ENCODE measurements at places on chromosomes 5 and 9. TPM values are rescaled to one million over a fixed set of nuclear protein-coding genes. Genes with fewer than 3 reads are reported as not detected.

GRCh38 chr9:132054024-132054423 is 25.6 kb downstream of the MED27 start:
- H3K36me3 ChIP-seq: no peaks in the 10 kb centered on the region
- no peak for DNase-seq
- H3K27ac ChIP-seq: no peak overlapping the region
- no peak overlapping the region for H3K4me3 ChIP-seq
- H3K27me3 ChIP-seq: no peaks in the 10 kb centered on the region

GRCh38 chr9:137088121-137088520 is 1.3 kb downstream of the MAN1B1 start:
- no peaks in the 10 kb centered on the region for H3K27me3 ChIP-seq
- no peak for DNase-seq
- no peaks in the 10 kb centered on the region for H3K4me1 ChIP-seq
- H3K4me3 ChIP-seq: no peak overlapping the region
- no peaks in the 10 kb centered on the region for H3K36me3 ChIP-seq

- H3K4me3 ChIP-seq: no peak overlapping the region
- no peak overlapping the region for H3K27ac ChIP-seq
- DNase-seq: no peak
- H3K27me3 ChIP-seq: no peaks in the 10 kb centered on the region
- H3K4me1 ChIP-seq: no peaks in the 10 kb centered on the region
- no peaks in the 10 kb centered on the region for H3K36me3 ChIP-seq
Observed at GRCh38 chr5:1113332-1113690, 1.4 kb upstream of the SLC12A7 start.

GRCh38 chr9:128374221-128374675 is 3.1 kb downstream of the URM1 start:
- no peak overlapping the region for H3K4me3 ChIP-seq
- H3K27ac ChIP-seq: no peak overlapping the region
- H3K4me1 ChIP-seq: no peaks in the 10 kb centered on the region
- H3K36me3 ChIP-seq: no peaks in the 10 kb centered on the region

GRCh38 chr9:1046639-1047572 is 3.3 kb upstream of the DMRT2 start:
- no peak overlapping the region for H3K4me3 ChIP-seq
- no peaks in the 10 kb centered on the region for H3K27me3 ChIP-seq
- DNase-seq: no peak
- H3K4me1 ChIP-seq: no peaks in the 10 kb centered on the region
- no peaks in the 10 kb centered on the region for H3K36me3 ChIP-seq

GRCh38 chr5:135602882-135603721 is 24.3 kb upstream of the CXCL14 start:
- no peaks in the 10 kb centered on the region for H3K27me3 ChIP-seq
- H3K27ac ChIP-seq: no peak overlapping the region
- no peak overlapping the region for H3K4me3 ChIP-seq
- no peaks in the 10 kb centered on the region for H3K4me1 ChIP-seq
- DNase-seq: no peak

GRCh38 chr9:97438257-97438656 is 26.4 kb downstream of the TDRD7 start:
- H3K36me3 ChIP-seq: peaks cover 3% of the 10 kb centered on the region
- H3K27ac ChIP-seq: no peak overlapping the region
- no peaks in the 10 kb centered on the region for H3K4me1 ChIP-seq
- H3K4me3 ChIP-seq: no peak overlapping the region

DNA sequence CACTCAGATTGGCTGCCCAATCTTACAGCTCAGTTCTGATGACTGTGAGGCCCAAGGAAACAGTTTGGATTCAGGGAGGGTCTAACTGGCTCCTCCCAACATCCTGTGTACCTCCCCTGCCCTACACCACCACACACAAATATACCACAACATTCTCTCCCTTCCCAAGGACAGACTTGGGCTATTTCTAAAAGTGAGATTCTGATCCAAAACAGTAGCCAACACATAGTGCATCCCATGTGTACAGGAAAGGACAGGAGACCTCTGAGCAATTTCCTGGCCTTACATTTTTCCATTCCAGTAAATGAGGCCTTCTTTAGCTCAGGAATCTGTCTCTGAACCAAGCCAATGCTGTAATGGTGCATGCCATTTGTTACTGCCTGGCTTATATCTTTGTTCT is 20.8 kb downstream of the ZNF366 start:
- H3K4me1 ChIP-seq: peaks cover 3% of the 10 kb centered on the region
- no peak overlapping the region for H3K27ac ChIP-seq
- peaks cover 2% of the 10 kb centered on the region for H3K27me3 ChIP-seq
- no peak overlapping the region for H3K4me3 ChIP-seq
- H3K36me3 ChIP-seq: no peaks in the 10 kb centered on the region

- peaks cover 4% of the 10 kb centered on the region for H3K36me3 ChIP-seq
- no peak for DNase-seq
- H3K27ac ChIP-seq: no peak overlapping the region
- H3K27me3 ChIP-seq: no peaks in the 10 kb centered on the region
- no peaks in the 10 kb centered on the region for H3K4me1 ChIP-seq
Observed at GRCh38 chr9:97900103-97900737, 22.1 kb downstream of the TRMO start.

- no peaks in the 10 kb centered on the region for H3K36me3 ChIP-seq
- H3K4me1 ChIP-seq: no peaks in the 10 kb centered on the region
- H3K27me3 ChIP-seq: no peaks in the 10 kb centered on the region
Observed at GRCh38 chr5:97075649-97076048, 66.8 kb downstream of the LIX1 start.

- no peaks in the 10 kb centered on the region for H3K36me3 ChIP-seq
- no peaks in the 10 kb centered on the region for H3K4me1 ChIP-seq
- no peak for DNase-seq
- H3K4me3 ChIP-seq: no peak overlapping the region
- no peaks in the 10 kb centered on the region for H3K27me3 ChIP-seq
Observed at GRCh38 chr5:6676702-6677101, 36.5 kb upstream of the TENT4A start.

DNA sequence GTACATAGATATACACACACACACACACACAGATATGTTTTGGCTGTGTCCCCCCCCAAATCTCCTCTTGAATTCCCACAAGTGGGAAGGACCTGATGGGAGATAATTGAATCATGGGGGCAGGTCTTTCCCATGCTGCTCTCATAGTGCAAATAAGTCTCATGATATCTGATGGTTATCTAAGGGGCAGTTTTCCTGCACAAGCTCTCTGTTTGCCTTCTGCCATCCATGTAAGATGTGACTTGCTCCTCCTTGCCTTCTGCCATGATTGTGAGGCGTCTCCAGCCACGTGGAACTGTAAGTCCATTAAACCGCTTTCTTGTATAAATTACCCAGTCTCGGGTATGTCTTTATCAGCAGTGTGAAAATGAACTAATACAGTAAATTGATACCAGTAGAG is 15.9 kb upstream of the ALDOB start:
- no peak overlapping the region for H3K27ac ChIP-seq
- H3K4me1 ChIP-seq: no peaks in the 10 kb centered on the region
- H3K4me3 ChIP-seq: no peak overlapping the region

DNA sequence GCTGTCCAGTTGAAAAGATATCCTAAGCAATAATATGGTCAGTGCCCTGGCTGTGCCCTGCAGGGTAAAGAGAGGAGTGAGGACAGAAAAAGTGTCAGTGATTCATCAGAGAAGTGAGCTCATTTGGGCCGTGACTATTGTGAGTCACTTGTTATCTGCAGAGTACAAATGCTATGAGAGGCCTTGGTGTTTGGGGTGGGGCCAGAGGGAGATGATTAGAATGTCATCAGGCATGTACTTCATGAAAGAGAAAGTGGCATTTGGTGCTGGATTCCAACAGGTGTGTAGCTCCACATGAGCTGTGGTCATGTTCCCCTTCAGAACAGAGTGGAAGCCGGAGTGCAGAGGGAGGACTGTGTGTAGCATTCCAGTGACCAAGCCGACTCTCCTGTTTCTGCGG is 174.1 kb downstream of the KDM4C start:
- no peak overlapping the region for H3K27ac ChIP-seq
- H3K4me1 ChIP-seq: no peaks in the 10 kb centered on the region
- H3K27me3 ChIP-seq: no peaks in the 10 kb centered on the region

- no peak overlapping the region for H3K4me3 ChIP-seq
- no peaks in the 10 kb centered on the region for H3K36me3 ChIP-seq
- no peak overlapping the region for H3K27ac ChIP-seq
Observed at GRCh38 chr5:131222731-131223130, 41.1 kb upstream of the CDC42SE2 start.

GRCh38 chr5:147906326-147907095 is at the start of gene C5orf46:
Gene C5orf46 (minus strand): TSS chr5:147906538. CDS start chr5:147906501, 37 bp downstream.
- no peak for DNase-seq
- no peaks in the 10 kb centered on the region for H3K27me3 ChIP-seq
- peak within 1 kb of the TSS; percentile 64 for H3K4me3 ChIP-seq
- peak within 1 kb of the TSS; percentile 97 for H3K27ac ChIP-seq
- H3K36me3 ChIP-seq: no peaks in the 10 kb centered on the region
- no peaks in the 10 kb centered on the region for H3K4me1 ChIP-seq

- H3K4me3 ChIP-seq: no peak overlapping the region
- H3K4me1 ChIP-seq: no peaks in the 10 kb centered on the region
- H3K36me3 ChIP-seq: no peaks in the 10 kb centered on the region
- H3K27me3 ChIP-seq: no peaks in the 10 kb centered on the region
- DNase-seq: no peak
Observed at GRCh38 chr9:6611865-6612264, 33.7 kb downstream of the GLDC start.

GRCh38 chr5:51889703-51890102 is 506.5 kb downstream of the ISL1 start:
- H3K4me1 ChIP-seq: no peaks in the 10 kb centered on the region
- no peaks in the 10 kb centered on the region for H3K27me3 ChIP-seq
- H3K27ac ChIP-seq: no peak overlapping the region
- no peak for DNase-seq

DNA sequence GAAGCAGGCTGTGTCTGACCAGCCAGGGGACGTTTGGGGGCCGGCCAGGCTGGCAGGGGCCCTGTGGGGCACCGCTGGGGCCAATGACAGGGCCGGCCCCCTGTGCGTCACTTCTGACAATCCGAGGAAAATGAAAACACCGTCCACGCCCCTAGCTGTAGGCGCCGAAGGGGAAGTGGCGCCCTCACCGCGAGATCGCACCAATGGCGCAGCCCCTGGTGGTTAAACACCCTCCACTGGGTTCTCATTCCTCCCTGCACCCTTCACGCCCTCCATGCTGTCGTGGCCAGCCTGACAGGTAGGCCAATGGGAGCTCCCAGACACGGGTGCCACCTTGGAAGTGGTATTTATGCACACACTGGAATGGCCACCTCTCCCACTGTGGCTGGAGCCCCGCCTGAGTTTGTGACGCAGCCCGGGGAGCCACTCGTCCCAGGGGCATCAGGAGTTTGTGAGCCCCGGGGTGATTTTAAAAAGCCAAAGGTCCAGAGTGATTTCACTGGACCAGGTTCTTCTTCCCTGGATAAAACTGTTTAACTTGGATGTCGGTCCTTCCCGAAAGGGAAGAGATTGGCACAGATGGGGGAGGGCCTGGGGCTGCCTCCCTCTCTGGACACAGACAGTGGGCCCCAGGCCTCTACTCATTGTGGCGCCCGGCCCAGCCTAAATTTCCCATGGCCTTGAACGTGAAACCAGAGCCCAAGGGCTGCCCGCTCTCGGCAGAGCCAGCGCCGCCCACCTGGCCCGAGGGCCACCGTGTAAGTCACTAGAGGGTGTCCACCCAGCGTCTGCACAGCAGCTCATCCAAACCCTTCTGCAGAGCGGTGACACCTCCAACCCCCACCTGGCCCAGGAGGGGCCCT is 49.7 kb downstream of the NKD2 start:
- no peak overlapping the region for H3K27ac ChIP-seq
- no peak overlapping the region for H3K4me3 ChIP-seq
- no peaks in the 10 kb centered on the region for H3K27me3 ChIP-seq
- DNase-seq: no peak

DNA sequence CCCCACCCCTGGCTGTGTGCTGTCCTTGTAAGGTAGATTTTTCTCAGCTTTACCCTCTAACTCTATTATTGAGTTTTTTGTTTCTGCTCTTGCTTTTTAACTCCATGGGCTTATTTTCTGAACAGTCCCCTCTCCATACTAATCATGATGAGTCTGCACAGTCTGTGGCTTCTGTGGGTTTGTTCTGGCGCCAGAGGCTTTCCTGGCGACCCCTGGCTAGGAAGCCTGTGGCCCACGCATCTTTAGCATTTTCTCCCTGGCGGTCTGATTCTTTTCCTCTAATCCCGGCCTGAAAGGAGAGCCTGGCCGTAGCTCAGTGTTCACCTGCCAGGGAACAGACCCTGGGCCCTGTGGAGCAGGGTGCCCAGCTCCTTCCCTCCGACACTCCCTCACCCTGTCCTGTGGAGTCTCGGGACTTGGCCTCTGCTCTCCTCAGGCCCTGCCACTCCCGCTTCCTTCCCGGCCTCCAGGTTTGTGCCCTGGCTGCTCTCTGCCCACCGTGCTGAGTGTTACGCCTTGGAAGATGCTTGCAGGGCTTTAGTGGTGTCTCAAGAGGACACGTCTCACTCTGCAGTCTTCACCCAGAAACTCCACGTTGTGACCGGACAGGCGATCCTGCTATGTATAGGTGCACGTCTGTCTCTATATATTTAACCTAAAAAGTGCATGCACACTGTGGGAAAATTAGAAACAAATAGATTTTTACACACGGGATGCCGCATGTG is 31.7 kb upstream of the LRRC14B start:
- H3K36me3 ChIP-seq: no peaks in the 10 kb centered on the region
- no peak overlapping the region for H3K27ac ChIP-seq
- no peak for DNase-seq
- no peaks in the 10 kb centered on the region for H3K4me1 ChIP-seq
- H3K4me3 ChIP-seq: no peak overlapping the region
- H3K27me3 ChIP-seq: no peaks in the 10 kb centered on the region

- no peaks in the 10 kb centered on the region for H3K27me3 ChIP-seq
- H3K4me3 ChIP-seq: no peak overlapping the region
- DNase-seq: no peak
- H3K36me3 ChIP-seq: no peaks in the 10 kb centered on the region
- no peak overlapping the region for H3K27ac ChIP-seq
Observed at GRCh38 chr5:112594941-112595340, 142.7 kb upstream of the APC start.

DNA sequence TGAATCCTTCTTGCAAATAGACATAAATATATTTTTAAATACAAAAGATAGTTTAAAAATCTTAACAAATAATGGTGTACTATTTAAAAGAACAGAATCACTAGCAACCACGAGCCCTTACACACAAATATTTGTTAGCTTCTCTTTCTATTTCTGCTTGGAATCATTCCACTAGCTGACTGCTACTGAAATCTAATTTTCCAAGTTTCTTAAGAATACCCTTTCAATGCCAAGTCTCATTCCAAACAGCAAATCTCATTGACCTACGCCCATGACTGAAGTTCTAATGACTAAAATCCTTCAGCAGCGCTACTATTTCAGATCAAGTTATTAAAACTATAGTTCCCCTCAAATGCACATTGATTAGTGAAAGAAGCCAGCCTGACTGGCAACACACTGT is 13.2 kb upstream of the PPP1R2B start:
- no peaks in the 10 kb centered on the region for H3K36me3 ChIP-seq
- DNase-seq: no peak
- H3K27me3 ChIP-seq: no peaks in the 10 kb centered on the region
- no peak overlapping the region for H3K4me3 ChIP-seq

GRCh38 chr5:158911693-158912363 is 187.9 kb downstream of the EBF1 start:
- no peak overlapping the region for H3K4me3 ChIP-seq
- peaks cover 2% of the 10 kb centered on the region for H3K4me1 ChIP-seq
- no peak for DNase-seq
- no peaks in the 10 kb centered on the region for H3K36me3 ChIP-seq
- H3K27ac ChIP-seq: no peak overlapping the region

Gene CAMK2A
- 0.15 TPM for total RNA-seq

Gene OR1Q1
- not detected for total RNA-seq

Gene PCDHB16
- total RNA-seq: 7.4 TPM

Gene PDGFRB
- total RNA-seq: 360 TPM

Gene ZNF483
- 21.8 TPM for total RNA-seq

Gene G3BP1
- total RNA-seq: 120 TPM

Gene ADRB2
- total RNA-seq: 4.5 TPM
